ENCODE measurements at places on chromosomes 1 and 21.

- DNase-seq = no peak
Observed at GRCh38 chr1:175150596-175151319, 41.8 kb downstream of the KIAA0040 start.

GRCh38 chr1:2584686-2585317, 1.8 kb upstream of the PRXL2B start:
- no peak for DNase-seq

DNA sequence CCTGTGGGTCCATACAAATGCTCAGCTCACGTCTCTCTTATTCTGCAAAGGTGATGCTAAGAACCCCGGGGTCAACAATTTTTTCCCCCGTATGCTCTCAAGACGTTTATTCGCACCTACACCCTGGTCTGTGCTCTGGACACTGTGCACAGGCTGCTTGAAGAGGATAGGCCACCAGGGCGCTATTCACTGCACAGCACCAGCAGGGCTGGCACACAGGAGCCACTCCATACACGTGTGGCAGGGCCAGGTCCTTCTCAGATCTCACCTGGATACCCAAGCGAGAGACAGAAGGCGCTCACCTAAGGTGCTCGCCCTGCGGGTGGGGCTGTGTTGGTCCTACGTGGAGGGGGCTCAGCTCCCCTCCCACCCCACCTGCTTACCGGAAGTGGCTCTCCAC, 16.7 kb downstream of the TMEM63A start:
- DNase-seq = no peak

DNA sequence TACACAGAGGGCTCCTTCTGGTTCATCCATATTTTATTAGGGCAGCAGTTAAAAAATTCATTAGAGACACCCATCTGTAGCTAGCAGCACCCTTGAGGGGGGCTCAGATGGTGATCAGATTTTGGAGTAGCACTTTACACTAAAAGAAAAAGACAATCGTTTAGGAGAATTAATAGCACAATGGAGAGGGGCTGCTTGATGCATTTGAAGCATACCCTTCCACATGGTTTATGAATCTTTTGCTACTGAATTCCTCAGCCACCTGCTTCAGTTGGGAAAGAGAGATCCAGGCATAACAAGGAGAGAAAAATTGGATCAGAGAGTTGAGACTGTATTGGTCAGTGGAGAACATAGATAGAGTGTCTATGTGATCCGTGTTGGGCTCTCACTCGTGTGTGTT, 54.4 kb downstream of the DISC1 start:
- no peak for DNase-seq

DNA sequence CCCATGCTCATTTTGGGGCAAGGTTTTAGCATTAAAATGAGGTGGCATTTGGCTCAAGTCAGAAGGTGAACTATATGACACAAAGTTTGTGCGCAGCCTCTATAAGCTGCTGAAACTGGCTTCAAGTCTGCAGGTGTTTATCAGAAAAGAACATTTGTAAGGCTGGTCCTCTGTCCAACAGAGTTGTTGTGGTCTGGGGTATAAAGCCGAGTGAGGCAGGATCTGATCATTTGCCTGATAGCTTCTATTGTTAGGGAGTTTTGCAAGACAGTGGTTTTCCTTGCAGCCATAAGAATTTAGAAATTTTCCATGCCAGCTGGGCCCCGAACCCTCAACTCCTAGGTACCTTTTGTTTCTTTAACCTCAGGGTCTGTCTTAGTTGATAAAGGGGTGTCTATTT, 130.8 kb downstream of the PGBD5 start:
- DNase-seq = no peak

GRCh38 chr1:87104945-87105344, 190.5 kb downstream of the HS2ST1 start:
- DNase-seq = no peak

DNA sequence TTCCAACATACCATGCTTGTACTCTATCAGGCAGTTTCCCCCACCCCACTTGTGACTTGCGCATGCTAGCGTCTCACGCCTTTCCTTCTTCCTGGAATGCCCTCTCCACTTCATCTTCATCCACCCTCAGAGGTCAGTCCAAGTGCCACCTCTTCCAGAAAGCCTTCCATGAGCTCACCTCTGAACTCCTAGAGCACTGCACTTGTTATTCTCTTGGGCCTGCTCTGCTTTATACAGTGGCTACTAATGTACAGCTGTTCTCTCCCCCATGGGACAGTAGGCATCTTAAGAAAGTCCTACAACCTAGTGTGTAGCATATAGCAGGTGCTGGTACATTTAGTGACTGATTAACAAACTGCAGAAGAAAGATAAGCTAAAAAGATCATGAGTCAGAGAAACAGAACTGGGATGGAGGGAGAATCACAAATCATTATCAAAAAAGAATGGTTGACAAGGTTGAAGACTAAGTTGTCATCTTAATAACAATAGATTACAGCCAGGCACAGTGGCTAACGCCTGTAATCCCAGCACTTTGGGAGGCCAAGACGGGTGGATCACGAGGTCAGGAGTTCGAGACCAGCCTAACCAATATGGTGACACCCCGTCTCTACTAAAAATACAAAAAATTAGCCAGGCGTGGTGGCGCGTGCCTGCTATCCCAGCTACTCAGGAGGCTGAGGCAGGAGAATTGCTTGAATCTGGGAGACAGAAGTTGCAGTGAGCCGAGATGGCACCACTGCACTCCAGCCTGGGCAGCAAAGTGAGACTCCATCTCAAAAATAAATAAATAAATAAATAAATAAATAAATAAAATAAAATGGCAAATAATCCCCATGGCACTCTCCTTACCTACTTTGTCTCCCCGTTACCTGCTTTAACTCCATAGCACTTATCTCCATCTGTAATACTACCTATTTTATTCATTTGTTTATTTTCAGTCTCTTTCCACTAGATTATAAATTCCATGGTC, 16.3 kb upstream of the TSPAN1 start:
- DNase-seq = no peak

- no peak for DNase-seq
Observed at GRCh38 chr1:231359113-231359512, 21.0 kb downstream of the SPRTN start.

GRCh38 chr1:61089741-61090140, 7.4 kb downstream of the NFIA start:
- no peak for DNase-seq

DNA sequence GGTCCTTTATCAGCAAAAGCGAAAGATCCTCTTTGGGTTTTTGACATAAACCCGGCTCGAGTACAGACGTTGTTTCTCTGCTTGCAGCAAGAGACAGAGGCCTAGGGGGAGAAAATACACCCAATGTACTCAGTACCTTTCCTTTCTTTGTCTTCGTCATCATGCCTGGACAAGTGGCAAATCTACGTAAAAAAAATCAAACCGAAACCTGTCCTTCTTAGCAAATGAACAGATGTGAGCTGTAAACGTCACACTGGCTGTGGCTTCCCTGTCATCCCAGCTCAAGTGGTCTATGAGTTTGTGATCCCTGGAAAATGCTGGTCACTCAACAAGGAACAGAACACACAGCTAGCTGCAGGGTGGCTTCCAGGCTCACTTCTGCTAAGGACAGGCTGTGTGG, 39.9 kb downstream of the STPG1 start:
- DNase-seq = no peak

GRCh38 chr1:218480588-218481099, 135.5 kb downstream of the TGFB2 start:
- no peak for DNase-seq

DNA sequence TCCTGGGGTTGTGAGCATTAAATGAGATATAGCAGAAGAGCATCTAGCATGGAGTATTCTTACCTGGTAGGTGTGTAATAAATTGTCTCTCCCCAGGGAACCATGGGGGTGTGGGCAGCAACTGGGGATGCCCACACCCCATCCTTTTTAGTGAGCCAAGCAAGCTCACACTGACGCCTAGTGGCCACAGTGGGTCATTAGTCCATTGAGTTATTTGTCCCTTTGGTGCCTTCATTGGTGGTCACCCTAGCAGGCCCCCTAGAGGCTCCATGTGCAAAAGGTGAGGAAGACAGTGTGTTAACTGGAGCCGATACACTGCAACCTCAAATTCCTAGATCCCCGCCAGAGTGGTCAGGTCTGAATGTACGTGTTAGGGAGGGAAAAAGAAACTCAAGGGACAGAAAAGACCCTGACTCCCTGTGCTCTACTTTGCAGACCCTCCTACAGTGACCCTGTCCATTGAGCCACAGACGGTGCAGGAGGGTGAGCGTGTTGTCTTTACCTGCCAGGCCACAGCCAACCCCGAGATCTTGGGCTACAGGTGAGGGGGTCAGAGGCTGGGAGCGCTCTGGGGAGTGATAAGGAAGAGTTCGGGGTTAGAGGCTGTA, 93.3 kb upstream of the CD1D start:
- no peak for DNase-seq

- DNase-seq = no peak
Observed at GRCh38 chr1:181033128-181033798, 520 bp upstream of the MR1 start.

GRCh38 chr1:205488074-205488723, 16.3 kb upstream of the CDK18 start:
- peak; percentile 20 for DNase-seq

- no peak for DNase-seq
Observed at GRCh38 chr1:100868364-100868995, 26.2 kb downstream of the EXTL2 start.

GRCh38 chr1:109383854-109384253, 13.9 kb downstream of the SORT1 start:
- no peak for DNase-seq

- DNase-seq = no peak
Observed at GRCh38 chr1:5914676-5915365, 77.4 kb downstream of the NPHP4 start.

DNA sequence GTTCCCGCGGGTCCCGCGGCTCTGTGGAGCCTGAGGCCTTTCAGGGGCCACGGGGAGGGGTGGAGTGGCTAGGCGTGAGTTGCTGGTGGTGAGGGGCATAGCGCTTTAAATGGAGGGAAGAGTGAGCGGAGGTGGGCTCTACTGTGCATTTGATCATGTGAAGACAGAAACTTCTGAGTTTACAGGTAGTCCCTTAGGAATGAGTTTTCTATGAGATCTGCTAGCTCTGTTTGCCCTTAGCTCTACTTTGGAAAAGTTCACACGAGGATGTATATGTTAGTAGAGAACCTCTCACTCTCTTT, 593 bp downstream of the ST6GALNAC3 start:
- DNase-seq = no peak

- no peak for DNase-seq
Observed at GRCh38 chr1:214547747-214548146, 3.7 kb downstream of the PTPN14 start.

GRCh38 chr1:38527373-38527966, 332.1 kb downstream of the RRAGC start:
- peak; percentile 60 for DNase-seq

- no peak for DNase-seq
Observed at GRCh38 chr1:66384258-66384921, 149.6 kb upstream of the SGIP1 start.

- no peak for DNase-seq
Observed at GRCh38 chr1:13708380-13708982, 8.5 kb downstream of the PRDM2 start.

- no peak for DNase-seq
Observed at GRCh38 chr1:201628490-201628889, 89.6 kb downstream of the NAV1 start.

DNA sequence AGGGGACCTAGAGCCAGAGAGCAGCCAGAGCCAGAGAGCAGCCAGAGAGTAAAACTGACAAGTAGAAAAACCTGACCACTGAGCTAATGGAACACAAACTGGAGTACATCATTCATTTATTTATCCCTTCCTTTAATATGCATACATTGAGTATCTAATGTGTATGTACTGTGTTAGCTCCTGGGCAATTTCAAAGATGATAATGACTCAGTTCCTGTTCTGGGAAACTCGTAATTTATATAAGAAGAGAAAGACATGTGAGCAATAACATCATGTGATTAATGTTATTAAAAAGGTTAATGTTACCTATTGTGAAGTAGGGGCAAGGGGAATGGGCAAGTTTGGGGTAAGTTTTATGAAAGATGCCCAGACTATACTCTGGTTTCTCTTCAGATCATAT, 199.9 kb downstream of the TNR start:
- DNase-seq = no peak

- DNase-seq = peak; percentile 93
Observed at GRCh38 chr1:206784471-206784903, 12.2 kb upstream of the IL10 start.

DNA sequence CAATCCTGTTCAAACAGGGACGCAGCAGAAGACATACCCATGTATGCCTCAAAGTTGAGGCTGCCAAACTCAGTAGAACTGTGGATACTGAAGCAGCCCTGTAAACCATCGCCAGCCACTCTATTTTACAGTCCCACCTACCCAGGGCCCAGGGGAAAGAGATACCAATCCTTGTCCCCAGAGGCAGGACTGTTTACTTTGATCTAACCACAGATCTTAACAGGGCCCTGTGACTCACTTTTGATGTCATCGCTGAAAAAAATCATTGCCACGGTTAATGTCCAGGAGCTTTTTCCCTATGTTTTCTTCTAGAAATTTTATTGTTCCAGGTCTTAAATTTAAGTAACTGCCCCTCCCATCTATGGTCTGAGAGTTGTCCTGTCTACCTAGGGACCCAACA, 538.4 kb upstream of the NCAM2 start:
- no peak for DNase-seq

DNA sequence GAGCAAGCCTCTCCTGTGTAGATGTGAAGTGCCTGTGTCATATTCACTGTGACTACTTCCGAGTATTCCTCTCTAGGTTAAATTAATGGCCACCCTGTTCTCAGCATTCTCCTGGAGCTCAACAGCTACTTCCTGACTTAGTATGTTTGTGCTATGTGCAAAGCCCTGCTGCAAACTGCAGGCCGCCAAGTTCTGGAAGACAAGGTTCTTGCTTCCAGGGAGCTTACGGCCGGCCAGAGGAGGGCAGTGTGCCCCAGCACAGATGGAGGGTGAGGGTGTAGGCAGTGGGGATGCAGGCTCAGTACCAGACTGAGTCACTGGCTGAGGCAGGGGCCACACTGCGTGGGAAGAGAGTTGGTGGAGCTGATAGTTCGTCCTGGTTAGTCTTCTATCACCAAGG, 43.2 kb downstream of the ELK4 start:
- no peak for DNase-seq

DNA sequence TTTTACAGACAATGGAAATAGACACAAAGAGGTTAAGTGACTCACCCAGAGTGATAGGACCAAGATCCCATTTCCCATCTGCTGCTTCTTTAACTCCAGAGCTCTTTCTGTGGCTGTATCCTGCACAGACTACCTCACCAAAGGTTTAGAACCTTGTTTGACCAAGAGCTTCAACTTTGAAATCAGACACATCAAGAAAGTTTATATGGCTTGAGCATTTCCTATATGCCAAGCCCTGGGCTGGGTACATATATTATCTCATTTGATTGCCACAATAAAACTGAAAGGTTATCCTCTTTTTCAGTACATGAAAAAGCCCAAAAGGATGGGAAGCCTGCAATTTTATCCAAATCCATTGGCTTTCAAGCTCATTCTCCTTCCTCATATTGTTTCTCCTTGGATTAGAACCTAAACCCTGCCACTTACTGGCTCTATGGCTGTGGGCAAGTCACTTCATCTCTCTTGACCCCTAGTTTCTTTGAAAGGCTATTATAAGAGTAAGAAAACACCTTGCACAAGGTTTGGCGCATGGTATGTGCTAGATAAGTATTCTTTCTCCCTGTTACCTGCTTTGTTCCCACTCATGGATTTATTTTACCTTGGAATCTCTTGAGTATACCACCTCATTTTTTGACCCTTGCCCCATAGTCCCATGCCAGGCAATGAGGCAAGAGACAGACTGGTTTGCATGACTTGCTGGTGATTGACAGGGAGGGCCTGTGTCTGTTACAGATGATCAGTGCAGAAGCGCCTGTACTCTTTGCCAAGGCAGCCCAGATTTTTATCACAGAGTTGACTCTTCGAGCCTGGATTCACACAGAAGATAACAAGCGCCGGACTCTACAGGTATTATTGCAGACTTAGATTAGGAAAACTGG, 34.5 kb upstream of the KCNQ4 start:
- no peak for DNase-seq

GRCh38 chr1:24109686-24110475, 2.1 kb downstream of the MYOM3 start:
- no peak for DNase-seq

Data from stimulated activated CD4-positive, alpha-beta T cell treated with anti-CD3 and anti-CD28 coated beads, Interleukin-2, amount 100 ng/mL, for 4 hours (primary cell).